ENCODE measurements at places on chromosomes 6 and 20.

- DNase-seq: no peak
Observed at GRCh38 chr6:54719633-54720032, 126.9 kb upstream of the FAM83B start.

DNA sequence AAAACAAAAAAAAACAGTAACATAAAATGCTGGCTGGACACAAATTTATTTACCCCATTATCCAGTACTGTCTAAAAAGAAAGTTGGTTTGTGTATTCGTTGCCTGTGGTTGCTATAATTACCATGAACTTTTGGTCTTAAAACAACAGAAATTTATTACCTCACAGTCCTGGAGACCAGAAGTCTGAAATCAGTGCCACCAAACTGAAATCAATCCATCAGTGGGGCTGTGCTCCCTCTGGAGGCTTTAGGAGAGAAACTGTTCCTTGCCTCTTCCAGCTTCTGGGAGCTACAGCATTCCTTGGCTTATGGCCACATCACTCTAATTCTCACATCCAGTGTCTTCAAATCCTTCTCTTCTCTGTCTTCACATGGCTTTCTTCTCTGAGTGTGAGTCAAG, 79.4 kb downstream of the SNX5 start:
- DNase-seq: no peak

GRCh38 chr20:62104791-62105345, 17.4 kb upstream of the LSM14B start:
- DNase-seq: no peak

- no peak for DNase-seq
Observed at GRCh38 chr6:111740506-111740905, 132.7 kb downstream of the FYN start.

DNA sequence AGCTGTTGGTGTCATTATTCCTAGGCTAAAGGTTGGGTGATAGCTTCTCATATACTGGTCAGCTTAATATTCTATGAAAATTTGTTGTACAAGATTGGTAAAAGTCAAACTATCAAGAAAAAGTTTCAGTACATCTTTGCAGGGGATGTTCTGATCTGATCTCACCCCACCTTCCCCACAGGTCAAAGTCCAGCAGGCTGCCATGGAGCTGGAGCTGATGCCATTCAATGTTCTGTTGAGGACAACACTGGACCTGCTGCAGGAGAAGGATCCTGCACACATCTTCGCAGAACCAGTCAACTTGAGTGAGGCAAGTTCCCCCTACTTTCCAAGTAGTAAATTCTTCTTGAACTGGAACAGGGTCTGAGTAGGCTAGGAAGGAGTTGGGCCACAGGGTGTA, 13.1 kb downstream of the BRPF3 start:
- DNase-seq: no peak

DNA sequence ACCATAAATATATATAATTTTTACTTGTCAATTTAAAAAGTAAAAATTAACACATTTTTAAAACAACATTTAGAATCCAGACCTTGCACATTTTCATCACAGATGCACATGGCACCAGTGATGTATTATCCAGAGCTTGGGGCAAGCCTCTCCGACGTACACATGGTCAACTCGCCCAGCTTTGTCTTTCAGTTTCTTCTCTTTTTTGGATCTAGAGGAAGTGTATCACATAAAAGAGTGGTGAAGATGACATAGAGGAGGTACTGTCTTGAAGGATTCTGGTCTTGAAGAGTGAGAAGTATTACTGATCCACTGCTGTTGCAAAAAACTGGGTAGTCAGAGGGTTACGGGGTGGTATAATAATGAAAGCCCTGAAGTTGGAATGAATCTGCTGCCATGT, 46.9 kb upstream of the TAB2 start:
- no peak for DNase-seq

DNA sequence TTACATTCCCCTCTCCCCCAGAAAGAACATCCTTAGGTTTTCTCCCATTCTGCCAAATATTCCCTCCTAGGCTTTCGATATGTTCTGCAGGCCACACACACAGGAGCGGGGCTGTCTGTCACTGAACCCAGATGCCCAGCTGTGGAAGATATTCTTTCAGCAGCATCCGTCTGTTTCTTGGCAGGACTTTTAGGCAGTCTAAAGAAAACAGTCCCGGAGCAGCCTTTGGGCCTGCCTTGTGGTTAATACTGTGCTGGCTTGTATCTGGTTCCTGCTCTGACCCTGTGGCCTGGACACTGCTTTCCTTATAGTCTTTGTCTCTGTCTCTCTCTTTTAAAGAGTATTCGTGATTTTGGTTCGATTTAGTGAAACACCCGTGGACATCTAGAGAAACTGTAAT, 94.6 kb upstream of the SUPT3H start:
- no peak for DNase-seq

- DNase-seq: no peak
Observed at GRCh38 chr6:11890849-11891248, 112.2 kb upstream of the ADTRP start.

DNA sequence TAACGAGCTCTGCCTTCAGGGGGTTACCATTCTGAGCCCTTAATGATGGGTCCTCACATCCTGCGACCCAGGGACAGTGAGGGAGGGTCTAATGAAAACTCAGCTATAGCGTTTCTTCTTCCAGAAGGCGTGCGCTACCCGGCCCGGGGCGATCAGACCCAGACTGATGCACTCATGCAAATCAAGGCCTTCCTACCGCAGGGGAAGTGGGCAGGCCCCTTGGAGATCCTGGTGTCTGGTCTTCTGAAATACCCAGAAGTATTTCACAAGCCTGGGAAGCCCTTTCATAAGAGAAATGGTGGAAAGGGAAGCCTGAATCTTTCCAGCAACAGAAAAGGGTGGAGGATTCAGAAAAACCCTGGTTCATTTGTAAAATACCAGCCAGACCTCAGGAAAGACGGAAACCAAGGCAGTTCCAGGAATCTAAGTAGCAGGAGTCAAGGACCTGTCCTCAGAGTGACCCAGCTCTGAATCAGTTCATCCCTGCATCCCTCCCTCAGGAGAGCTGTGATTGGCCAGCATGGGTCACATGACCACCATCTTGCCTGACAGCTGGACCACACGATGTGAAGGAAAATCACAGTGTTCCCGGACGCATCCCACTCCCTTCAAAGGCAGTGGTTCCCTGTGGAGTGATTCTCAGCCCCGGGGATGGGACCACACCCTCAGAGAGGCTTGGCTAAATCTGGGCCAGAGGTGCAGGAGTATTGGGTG, 12.7 kb downstream of the BFSP1 start:
- DNase-seq: no peak
